Muscle of arm (tissue), 14 donors: ENCODE measurements at places on chromosomes 4 and X.
A peak's percentile ranks its signal among the peaks of the same experiment; 100 is the strongest.

GRCh38 chr4:138188406-138189084 is 53.6 kb downstream of the SLC7A11 start:
- DNase-seq, result no peak

DNA sequence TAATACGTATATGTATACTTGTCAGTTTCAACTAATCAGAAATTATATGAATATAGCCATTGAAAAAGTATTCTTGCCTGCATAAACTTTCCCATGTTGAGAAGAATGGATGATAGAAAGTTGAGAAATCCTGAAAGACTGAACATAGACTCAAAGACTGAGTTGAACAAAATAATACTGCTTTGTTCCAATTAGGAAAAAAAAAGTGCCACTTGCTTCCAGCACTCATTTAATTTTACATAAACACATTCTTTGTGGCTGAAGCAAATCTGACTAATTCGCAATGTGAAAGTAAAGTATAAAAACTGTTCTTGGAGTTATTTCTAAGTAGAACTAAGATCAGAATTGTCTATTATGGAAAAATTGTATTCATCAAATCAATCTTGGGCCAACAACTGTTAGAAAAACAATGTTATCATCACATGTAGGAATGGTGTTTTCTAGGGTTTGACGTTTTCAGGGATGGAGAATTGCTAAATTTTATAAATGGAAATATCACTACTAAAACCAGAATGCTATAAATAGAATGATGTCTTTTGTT is 2334.6 kb downstream of the PCDH7 start:
- no peak for DNase-seq

DNA sequence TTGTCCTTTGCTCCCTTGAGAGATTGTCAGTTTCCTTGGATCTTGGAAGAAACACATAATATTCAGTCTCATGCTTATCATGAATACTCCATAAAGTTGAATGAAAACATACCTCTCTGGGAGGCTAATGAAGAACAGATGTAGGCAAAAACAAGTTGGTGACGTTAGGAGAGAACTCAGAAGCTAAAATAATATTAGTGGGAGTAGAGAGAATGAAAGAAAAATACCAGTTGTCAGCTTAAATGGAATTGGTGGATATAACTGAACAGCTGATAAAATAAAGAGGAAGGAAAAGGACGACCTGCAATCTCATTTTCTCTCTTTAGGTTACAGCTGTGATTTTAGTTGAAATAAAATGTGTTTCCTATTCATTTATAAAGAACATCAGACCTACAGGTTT is 124.8 kb downstream of the SNCA start:
- DNase-seq, result no peak

- peak; percentile 5 for DNase-seq
Observed at GRCh38 chr4:24630937-24631336, 46.6 kb upstream of the DHX15 start.

- DNase-seq, result no peak
Observed at GRCh38 chrX:72046447-72046846, 85.3 kb downstream of the RTL5 start.

- DNase-seq, result no peak
Observed at GRCh38 chr4:73676136-73676535, 55.9 kb upstream of the RASSF6 start.

DNA sequence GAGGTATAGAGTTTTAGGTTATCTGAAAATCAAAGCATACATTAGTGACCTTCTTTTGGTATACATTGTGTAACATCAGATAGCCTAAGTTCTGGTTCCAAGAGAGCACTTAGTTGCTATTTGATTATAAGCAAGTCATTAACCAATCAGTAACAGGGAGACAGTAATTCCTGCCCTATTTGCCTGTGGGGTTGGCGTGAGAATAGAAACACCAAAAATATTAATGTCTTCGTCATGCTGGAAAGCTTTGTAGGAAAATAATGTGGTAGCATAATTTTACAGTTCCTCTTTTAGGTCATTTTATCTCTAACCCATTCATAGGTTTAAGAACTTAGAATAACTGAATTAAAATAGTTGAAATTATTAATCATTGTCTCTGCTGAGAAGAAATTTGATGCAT is 37.8 kb downstream of the NPNT start:
- no peak for DNase-seq

DNA sequence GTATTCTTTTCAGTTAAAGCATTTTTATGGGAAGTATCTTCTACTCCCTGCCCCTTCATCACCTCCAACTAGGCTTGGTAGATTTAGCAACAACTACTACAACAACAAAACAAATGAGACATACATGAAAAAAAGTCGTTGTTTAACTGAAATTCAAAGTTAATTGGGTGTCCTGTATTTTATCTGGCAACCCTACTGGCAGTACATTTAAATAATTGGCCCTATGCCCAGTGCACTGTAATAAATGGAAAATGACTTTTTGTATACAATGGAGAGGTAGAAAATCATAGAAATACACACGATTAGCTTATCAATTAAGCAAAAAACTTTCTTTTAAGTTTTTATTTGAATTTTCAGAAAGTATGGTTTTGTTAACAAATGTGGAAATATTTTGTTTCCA is 21.4 kb upstream of the CLGN start:
- no peak for DNase-seq

DNA sequence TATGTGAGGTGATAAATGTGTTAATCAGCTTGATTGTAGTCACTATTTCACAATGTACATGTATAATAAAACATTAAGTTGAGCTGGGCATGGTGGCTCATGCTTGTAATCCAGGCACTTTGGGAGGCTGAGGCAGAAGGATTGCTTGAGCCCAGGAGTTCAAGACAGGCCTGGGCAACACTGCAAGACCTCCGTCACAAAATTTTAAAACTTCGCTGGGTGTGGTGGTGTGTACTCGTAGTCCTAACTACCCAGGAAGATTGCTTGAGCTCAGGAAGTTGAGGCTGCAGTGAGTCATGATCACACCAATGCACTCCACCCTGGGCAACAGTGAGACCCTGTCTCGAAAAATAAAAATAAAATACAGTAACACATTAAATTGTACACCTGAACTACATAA is 20.1 kb downstream of the LYAR start:
- DNase-seq, result no peak

DNA sequence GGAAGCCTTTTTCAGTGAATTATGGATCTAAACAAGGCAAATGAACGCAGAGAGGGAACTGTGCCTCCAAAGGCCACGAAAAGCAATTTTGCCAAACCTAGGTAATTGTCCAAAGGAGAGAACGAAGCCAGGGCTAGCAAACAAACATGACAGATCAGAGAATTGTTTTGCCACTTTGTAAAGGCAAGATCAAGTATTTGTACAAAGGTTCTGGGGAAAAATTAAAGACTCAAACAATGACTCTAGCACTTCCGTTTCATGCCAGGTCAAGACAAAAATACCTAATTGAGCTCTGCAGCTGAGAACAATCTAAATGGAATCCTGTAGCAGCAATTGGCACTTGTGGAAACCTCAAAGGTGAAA is 8.5 kb downstream of the RBM47 start:
- DNase-seq, result no peak

- no peak for DNase-seq
Observed at GRCh38 chr4:76605099-76605563, 170.1 kb downstream of the SHROOM3 start.

DNA sequence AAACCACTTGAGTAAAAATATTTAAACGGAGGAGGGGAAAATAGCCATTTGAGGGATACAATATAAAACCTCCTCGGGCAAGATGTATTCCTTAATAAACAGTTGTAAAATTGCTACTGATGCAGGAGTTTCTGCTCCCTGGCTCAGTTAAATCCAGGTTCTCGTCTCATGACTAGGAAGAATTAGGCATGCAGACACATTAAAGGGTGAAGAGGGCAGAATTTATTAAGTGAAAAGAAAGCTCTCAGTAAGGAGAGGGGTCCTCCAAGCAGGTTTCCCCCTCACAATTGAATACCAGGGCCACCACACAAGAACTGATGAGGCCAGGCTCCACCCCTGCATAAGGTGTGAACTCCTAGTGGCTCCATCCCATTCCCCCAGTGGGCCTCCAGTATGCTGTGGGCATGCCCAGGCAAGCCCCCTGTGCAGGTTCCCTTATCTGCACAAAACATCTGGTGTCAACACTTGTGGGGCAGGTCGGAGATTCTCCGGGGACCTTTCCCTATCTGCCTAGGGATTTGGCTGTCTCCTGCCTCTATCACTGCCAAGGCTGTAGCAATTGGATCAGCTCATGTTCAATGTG is 80.4 kb downstream of the HS6ST2 start:
- no peak for DNase-seq

DNA sequence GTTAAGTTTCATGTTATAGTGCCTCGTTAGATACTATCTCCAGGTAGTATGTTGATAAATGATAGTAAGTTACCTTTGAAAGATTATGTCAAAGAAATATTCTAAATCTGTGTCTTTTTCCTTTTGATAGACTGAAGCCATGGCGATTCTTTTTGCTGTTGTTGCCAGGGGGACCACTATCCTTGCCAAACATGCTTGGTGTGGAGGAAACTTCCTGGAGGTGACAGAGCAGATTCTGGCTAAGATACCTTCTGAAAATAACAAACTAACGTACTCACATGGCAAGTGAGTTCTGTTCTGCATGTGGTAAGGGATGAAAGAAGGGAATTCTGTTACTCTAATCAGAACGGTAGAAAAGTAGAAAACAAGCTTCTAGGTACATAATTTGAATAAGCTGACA is 8.2 kb downstream of the VAMP7 start:
- DNase-seq, result no peak

DNA sequence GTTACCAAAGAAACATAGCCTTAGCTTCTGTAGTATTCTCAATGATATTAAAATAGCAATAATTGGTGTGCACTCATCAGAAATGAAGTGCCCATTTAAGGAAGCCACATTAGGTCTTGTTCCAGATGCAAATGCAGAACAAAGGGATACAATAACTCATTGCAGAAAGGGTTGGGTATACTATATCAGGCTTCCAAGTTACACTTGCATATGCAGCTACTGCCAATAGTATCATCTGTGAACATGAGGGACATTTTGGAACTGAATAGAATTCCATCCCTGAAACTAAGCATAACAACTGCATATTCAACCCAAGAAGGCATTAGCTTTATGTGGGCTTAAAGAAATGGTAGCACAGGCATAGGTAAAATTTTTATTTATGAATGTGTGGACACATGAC is 167.8 kb downstream of the ANTXR2 start:
- DNase-seq, result no peak

DNA sequence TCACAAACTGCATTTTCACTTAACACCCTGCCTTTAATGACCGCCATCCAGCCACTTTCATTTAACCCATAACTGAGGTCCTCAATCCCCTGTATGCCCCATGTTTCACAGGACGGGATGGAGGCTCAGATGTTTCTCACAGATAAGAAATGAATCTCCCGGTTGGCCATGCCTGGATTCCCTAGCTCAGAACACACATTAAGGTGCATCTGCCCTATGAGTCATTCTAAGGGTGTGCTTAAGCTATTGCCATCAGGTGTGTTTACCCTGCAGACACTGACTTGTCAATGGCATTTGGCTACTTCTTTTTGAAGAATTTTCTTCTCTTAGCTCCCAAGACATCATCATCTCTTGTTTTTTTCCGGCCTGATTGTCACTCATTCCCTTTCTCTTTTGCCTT is 222.6 kb upstream of the SMIM31 start:
- no peak for DNase-seq

- no peak for DNase-seq
Observed at GRCh38 chr4:148442832-148443511, 758 bp upstream of the NR3C2 start.

DNA sequence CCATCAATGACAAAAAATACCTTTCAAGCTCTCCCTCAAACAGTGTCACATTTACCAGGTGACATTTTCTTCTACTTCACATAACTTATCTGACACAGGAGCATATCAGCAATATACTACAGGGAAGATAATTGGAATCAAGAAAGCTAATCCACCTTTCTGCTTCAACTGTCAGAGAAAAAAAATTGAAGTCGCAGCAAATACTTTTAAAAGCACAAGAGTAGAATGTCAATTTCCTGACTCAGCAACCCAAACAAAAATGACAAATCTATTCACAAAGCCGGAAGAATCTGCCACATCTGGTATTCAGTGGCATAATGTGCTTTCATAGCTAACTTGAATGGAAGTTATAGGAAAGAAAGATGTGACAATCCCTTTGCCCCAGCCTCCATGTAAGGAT is 36.7 kb downstream of the AGA start:
- no peak for DNase-seq

GRCh38 chrX:104172121-104172520 is 5.9 kb downstream of the FAM199X start:
- no peak for DNase-seq

GRCh38 chr4:43189741-43190140 is 297.2 kb downstream of the GRXCR1 start:
- no peak for DNase-seq

- DNase-seq, result peak; percentile 62
Observed at GRCh38 chrX:151711787-151712186, 4.0 kb upstream of the FATE1 start.

DNA sequence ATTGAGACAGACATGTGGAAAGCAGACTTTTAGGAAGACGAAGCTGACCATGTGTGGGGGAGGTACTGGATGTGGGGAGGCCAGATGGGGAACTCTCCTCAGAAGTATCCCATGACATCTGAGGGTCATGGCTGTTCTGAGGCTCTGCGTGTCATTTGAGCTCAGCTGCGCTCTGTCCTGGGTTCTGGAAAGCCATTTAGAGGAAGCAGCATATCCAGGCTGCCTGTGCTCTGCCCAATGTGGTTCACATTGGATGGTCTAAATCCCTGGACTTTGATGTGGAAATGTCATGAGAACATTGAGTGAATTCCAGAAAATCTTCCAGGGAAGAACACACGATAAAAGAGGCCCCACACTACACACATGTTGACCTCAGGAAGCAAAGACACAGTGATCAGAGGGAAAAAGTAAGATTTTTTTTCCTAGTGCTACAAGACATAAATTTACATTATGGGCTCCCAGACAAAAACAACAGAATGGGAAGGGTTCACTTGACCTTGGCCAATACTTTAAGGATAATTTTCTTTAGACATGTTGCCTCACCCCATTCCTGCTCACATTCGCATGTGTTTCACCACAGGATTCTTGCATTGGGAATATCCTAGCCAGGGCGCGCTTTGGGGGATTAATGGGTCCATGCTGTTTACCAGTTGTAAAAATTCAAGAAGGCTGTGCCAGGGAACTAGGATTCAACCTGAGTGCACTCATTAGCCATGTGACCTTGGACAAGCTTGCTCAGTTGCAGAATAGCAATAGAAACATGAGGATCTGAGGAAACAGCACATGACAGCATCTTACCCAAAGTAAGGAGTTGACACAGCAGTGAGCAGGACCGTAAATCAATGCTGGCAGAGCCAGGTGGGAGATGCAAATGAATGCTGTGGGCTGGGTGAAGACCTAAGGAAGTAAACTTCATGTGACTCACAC is 73.2 kb upstream of the C1QTNF7 start:
- DNase-seq, result no peak

DNA sequence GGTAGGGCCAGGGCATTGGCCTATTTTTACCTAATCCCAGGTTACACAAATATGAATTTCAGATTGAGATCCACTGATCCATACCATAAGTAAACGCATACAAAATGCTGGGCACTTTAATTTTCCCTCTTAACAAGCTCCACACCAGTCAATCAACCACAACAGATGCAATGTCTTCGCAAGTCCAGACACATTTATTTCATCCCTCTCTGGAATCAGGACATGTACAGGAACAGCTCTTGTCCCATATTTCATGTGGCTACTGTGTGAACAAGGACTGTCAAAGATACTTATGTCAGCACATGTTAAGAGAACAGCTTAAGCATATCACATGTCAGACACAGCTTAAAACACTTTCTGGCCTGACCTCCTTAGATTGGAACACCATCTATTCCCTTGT is 145.9 kb downstream of the PPP3CA start:
- DNase-seq, result no peak

GRCh38 chr4:55795341-55795740 is 24.2 kb upstream of the EXOC1L start:
- no peak for DNase-seq

GRCh38 chrX:127574829-127575228 is 477.4 kb downstream of the ACTRT1 start:
- no peak for DNase-seq
